ENCODE measurements at places on chromosomes 2 and 18.

- DNase-seq = no peak
Measured at GRCh38 chr2:169738566-169739229, 5.1 kb downstream of the KLHL23 start.

GRCh38 chr18:64791236-64791635 lies 642.3 kb upstream of the LINC00305 start:
- no peak for DNase-seq

- DNase-seq = no peak
Measured at GRCh38 chr2:68404893-68405799, 40.1 kb downstream of the PLEK start.

DNA sequence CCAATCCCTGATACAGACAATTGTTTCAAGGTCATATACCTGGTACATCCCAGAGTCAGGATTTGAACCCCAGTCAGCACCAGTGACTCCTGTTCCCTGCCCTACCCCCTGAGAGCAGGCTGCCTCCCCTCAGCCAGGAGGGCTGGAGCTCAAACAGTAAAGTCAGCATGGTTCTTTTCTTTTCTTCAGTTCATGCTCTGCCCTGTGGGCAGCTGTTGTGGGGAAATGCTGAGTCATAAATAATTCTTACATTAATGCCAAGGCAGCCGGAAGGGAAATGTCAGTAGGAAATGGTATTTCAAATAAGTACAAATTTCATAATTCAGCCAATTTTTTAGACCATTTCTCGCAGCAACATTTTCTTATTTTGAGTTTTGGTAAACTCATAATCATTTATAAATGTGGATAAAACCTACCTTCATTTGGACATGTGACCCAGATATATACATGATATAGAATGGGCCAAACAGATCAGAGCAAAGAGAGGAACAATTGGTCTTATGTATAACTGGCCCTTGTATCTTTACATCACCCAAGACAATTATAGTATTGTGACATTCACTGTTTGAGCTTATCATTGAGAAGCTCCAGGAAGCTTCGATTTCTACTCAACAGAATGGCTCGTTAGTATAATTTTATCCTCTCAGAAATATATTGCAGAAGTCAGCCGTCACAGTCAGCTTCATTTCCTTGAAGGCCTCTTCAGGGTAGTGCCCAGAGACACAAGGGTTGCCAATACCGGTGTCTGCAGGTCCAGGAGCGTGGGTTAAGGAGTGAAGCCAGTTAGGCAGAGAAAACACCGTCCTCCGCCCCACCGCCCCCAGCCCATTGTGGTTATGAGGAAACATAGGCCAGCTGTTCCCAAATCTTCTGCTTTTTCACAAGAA lies 28.0 kb upstream of the SCYGR1 start:
- DNase-seq = no peak

DNA sequence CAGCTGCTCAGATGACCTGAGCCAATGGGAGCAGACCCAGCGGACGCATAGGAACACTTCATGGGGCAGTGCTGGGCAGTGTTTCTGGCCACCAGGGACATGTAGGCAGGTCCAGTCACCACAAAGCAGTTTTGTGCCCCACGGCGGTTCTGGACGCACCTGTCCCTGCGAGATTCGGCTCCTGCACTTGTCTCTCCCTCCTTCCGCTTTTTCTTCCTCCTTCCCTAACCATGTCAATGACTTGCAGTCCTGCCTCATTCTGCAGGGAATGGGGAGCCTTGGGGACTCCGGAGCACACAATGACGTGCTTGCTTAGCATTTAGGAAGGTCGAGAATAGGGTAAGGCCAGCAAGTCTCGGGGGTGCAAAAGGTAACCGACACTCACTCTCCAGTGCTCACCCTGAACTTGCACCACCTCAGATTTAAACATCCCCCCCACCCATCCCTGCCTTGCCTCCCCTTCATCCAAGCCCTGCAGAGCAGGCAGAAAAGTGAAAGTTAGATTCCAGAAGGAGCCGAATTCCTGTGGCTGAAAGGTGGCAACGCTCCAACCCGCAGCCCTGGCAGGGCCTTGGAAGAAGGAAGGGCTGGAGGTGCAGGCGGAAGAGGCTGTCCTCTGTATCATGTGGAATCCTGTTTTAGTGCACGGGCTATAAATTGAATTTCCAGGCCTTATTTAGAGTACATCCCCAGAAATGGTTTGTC lies 40.5 kb upstream of the ATG16L1 start:
- no peak for DNase-seq

- DNase-seq = no peak
Measured at GRCh38 chr2:224546926-224547325, 38.2 kb downstream of the CUL3 start.

DNA sequence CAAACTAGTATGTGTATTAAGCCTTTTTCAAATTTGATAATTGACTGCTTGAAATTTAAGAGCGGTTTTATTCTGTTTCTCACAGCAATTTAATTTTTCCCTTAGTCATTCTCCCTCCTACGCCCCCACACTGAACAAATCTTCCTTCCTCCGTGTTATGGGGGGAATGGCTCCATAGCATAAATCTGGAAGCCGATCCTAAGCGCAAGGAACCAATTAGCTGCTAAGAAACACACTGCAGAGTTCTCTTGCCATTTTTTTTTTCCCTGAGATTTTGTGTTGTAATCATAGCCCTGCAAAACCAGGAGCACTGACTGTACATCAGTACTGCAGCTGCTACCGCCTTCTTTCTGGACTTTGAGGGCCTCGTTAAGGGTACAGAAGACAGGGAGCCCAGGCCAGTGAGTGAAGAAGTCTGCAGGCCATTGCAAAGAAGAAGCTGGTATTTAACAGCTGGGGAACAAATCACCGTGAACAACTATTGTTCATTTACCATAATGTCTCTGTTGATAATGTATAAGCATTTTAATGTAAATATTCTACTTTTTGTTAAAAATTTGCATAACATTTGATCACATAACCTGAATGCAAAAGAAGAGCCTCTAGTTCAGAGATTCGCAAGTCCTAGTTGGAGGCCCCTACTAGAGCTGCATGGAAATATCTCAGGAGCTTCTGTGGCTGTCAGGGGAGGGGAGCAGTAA lies 264.0 kb downstream of the LRATD1 start:
- no peak for DNase-seq

- no peak for DNase-seq
Measured at GRCh38 chr18:26999797-27000196, 134.3 kb upstream of the AQP4 start.

GRCh38 chr2:102489646-102490045 lies 16.6 kb downstream of the SLC9A4 start:
- no peak for DNase-seq

GRCh38 chr2:78175645-78176044 lies 653.5 kb upstream of the LRRTM4 start:
- DNase-seq = no peak

GRCh38 chr2:97669448-97669847 lies at the start of gene C2orf92:
C2orf92 (plus strand) TSS chr2:97669713; CDS start chr2:97669789, 76 bp downstream.
- no peak for DNase-seq

DNA sequence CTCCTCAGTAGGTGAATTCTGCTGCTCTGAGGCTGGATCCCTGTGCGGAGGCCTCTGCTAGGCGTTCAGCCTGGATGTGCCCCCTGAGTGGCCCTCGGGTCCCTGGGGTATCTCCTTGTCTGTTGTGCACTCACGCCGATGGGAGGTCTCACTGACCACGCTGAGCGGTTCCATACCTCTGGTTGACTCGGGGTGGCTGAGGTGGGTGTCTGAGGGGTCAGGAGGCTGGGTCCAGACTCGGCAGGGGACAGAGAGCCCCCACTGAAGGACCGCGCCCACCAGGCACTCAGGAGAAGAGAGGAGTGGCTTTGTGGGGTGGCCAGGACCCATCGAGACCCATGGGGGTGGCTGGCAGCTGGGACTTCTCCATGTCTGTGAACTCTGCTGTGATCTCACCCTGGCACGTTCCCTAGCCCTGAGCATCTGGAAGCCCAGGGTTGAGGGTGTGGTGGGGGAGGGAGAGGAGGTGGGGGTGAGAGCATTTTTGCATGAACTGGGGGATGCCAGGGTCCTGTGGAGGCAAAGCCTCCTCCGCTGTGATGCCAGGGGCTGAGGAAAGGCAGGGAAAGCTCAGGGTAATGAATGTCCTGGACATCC lies 53.7 kb downstream of the TWIST2 start:
- DNase-seq = no peak

DNA sequence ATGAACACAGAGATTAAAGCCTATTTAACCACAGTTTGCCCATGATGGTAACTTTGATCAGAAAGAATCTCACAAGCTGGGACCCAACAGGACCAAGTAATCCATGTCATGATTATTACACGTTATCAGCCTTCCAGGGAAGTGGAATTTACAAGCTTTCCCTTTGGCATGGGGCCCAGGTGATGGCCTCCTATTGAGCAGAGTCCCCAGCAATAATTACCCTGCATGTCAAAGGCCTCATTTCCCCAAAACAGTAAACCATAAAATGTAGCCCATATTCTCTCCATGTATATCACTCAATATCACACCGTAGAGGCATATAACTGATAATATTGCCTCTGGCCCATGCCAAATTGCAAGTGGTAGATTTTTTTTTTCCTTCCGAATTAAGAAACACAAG lies 38.9 kb downstream of the PRKRA start:
- DNase-seq = no peak

DNA sequence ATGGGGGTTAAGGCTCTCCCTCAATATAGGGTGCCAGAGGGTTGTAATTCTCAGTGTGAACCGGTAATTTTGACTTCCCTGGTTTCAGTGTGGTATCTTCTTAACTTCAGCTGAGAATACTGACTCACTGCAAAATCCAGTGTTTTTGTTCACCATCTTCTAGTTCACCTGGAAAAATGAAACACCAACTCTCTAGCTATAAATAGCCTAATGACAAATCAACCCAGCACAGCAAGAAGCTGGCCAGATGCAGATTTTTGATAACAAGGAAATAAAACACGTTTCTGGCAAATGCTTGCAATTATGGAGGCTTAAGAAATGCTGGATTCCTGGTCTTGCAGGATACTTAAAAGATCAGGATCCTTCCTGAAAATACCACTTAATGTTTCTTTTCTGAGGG lies 192.3 kb downstream of the CLIP4 start:
- DNase-seq = no peak

DNA sequence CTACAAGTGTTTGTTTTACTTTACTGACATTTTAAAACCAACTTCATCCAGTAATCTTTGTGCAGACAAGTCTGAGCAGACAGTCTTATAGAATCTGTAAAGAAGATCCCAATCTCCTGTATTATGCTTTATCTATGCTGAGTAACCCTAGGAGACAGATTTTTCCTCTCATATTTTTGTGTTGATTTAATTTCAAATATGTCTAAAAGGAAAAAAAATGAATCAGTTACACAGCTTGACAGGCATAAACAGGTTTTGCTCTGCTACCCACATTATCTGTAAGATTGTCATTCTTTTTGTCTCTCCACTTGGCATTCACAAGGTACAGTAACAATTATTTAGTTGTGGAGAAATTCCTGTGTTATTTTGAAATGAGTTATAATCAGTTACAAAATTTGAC lies 415.0 kb downstream of the NYAP2 start:
- no peak for DNase-seq

- DNase-seq = no peak
Measured at GRCh38 chr2:23478087-23478932, 93.3 kb downstream of the KLHL29 start.

- DNase-seq = no peak
Measured at GRCh38 chr2:9693196-9693491, 62.3 kb upstream of the YWHAQ start.

DNA sequence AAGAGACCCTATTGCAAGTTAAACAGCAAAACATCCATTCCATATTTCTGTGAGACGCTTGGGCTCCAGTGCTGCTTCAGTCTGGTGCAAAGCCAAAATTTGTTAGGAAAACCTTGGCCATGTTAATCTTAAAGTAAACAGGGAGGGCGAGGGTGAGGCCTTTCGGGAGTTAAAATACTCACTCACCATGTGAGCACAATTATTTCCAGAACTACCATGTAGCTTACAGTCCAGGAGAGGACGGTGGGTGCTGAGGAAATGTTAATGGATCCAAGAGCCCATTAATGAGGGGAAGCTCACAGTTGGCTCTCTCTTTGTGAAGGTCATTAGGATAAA lies 286.4 kb downstream of the SLC8A1 start:
- no peak for DNase-seq

GRCh38 chr2:234710587-234710986 lies 213.7 kb upstream of the ARL4C start:
- no peak for DNase-seq

DNA sequence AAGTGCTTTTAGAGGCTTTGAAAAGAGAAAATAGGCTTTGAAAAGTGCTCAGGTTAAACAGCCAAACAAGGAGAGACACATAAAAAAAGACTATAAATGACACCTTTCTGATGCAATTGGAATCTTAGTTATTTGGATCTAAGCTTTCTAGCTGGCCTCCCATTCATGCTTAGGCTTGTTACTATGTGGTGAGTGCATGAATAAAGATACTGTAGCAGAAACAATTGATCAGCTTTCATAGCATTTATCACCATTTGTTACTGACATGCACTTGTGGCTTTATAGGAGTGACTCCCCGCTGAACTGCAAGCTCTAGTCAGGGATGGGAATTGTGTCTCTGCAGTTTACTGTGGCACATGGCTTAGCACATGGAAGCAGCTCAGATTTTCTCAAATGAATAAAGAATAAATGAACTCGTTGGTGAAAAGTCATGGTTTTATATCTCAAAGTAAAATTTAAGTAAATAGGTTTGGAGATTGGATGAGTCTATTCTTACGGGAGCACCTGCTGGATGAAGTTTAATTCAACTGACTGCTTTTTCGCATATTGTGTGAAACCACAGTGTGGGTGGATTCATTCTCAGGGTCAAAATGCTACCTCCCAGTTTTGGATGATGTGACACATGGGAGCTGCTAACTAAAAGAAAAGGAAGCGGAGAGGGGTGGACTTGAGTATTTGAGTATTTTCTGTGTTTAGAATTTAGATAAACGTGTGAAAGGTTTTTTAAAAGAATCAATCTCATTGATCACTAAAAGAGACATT lies 91.1 kb upstream of the NOL4 start:
- DNase-seq = no peak

DNA sequence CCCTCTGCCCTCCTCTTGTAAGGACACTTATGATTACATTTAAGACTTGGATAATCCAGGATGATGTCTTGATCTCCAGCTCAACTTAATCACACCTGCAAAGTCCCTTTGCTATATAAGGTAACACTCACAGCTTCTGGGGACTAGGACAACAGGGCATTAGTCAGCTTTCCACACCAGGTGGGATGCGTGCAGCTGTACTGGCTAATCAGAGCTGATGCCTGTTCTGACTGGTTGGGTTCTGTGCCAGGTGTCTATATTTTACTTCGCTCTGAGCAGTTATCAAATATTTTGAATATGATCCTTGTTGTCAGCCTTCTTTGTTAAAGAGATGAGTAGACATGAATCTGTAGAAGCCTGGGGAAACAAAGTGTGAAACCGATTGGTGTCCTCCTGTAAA lies 115.5 kb upstream of the ATP8B1 start:
- no peak for DNase-seq

- DNase-seq = no peak
Measured at GRCh38 chr2:174012347-174013314, 47.5 kb upstream of the SP3 start.

DNA sequence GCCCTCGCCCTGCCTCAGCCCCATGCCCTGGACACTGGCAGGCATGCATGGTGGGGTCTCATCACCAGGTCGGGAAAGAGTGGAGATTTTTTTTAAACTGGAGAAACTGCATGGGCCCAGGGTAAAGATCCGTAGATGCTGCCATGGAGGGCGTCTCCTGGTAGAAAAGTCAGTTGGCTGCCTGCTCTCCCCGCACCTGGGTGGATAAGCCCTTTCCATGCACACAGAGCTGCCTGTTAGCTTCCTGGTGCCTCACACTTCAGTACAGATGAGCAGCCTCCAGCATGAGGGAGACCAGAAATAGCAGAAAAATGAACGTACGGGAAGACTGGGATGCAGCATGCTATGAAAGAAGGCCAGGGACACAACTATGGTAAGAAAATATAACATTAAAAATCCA lies 92.0 kb downstream of the ASAP2 start:
- no peak for DNase-seq

All from NCI-H526 treated with DMSO at 0.1 percent for 48 hours (cell line).